ENCODE measurements at places on chromosomes 7 and 10.

GRCh38 chr10:24826009-24826408, 102.3 kb upstream of the ARHGAP21 start:
- DNase-seq: no peak

DNA sequence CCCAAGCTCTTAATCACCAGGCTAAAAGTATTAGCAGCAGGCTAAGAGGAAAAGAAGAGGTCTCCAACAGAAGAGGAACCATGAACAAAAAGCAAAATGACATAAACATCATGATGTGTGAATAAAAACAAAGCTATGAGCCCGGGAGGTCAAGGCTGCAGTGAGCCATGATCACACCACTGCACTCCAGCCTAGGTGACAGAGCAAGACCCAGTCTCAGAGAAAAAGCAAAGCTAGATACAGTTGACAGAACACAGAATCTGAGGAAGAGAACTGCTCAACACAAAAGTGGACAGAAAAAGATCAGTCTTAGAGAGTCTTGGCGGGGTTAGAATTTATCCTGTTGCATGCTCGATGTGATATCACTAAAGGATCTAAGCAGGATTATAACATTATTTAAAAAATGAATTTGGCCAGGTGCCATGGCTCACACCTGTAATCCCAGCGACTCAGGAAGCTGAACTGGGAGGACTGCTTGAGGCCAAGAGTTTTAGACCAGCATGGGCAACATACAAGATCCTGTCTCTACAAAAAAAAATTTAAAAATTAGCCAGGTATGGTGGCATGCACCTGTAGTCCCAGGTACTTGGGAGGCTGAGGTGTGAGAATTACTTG, 37.5 kb downstream of the NT5C2 start:
- DNase-seq: no peak

GRCh38 chr7:84060760-84061261, 133.8 kb downstream of the SEMA3A start:
- no peak for DNase-seq

DNA sequence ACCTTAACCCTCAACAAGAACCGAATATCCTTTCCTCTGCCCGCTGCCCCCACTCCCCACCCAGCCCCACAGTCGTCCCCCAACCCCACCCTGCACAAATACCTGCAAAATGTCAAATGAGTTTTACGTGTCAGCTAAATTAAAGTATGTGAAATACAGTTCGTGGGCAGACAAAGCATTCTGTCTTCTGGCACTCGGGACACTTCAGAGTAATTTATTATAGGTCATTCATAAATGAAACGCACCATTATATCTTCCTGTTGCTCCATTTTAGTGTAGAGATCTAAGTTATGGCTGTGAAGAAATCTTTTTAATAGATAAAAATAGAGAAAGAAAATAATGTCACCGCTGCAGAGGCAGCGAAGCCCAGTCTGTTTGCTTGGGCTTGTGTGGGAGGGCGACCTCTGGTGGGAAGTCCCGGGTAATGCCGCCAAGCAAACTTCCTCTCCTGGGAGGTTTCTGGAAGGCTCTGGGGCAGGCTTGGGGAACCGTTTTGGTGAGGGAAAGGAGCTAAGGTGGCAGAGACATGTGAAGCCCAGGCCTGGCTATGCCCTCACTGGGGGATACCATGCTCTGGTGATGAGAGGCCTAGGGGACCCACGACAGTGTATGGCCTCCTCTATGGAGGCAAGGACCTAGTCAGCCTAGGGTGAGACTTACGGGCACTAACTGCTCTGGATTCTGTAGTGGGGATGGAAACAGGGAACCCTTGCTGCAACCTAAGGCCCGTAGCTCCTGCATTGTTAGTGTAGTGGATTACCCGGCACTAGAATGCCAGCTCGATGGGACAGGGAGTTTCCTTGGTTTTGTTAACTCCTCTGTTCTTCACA, 604.9 kb downstream of the LRMDA start:
- DNase-seq: peak; percentile 30

- no peak for DNase-seq
Measured at GRCh38 chr10:129833468-129833950, 130.6 kb downstream of the EBF3 start.

DNA sequence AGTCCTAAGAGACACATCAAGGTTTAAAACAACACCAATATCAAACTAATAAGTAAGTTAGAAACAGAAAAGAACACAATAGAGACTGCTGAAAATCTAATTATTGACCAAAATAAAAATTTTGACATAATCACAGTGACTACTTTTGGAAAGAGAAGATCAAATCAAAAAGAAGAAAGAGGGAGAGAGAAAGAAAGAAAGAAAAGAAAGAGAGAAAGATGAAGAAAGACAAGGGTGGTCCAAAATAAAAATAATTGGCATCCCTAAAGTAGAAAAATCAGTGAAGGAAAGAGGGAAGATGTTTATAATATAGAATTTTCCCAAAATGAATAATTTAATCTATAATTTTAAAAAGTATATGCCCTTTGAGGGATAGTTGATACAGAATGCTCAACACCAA, 118.8 kb upstream of the VIPR2 start:
- no peak for DNase-seq
